ENCODE measurements at places on chromosomes 1 and 21.

DNA sequence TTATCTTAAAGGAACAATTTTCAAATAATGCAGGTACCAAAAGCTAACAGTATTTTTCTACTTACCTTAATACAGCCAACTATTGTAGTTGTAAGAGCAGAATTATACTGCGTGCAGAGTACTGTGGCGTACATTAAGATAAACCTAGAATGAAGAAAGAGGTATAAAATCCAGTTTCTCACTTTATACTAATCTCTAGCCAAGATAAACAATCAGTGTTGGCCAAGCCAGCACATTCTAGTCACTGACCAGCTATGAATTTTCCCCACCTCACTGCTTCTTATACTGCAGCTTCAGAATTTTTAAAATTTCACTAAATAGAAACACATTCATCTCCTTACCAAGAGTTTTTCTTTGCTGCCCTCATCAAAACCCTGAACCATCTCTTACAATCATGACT lies 33.6 kb downstream of the SLC35D1 start:
- no peak for DNase-seq

DNA sequence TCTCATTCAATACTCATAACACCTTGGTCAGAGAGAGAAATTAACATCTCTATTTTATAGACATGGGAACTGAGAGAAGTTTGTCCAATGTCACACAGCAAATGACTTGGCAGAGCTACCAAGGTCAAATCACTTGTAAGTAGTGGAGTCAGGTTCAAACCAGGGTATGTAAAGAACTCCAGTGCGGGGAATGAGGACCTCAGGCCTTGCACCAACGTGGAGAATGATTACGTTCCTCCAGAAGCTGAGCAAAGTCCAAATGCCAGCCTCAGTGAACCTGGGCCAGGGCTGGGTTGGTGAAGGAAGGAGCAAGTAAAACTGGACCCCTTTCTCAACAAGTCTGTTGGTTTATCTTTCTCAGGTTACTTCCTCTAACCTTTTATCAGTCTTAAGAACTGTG lies 1.8 kb upstream of the CSF1 start:
- DNase-seq: no peak

GRCh38 chr1:37259019-37259418 lies 215.4 kb upstream of the ZC3H12A start:
- no peak for DNase-seq

DNA sequence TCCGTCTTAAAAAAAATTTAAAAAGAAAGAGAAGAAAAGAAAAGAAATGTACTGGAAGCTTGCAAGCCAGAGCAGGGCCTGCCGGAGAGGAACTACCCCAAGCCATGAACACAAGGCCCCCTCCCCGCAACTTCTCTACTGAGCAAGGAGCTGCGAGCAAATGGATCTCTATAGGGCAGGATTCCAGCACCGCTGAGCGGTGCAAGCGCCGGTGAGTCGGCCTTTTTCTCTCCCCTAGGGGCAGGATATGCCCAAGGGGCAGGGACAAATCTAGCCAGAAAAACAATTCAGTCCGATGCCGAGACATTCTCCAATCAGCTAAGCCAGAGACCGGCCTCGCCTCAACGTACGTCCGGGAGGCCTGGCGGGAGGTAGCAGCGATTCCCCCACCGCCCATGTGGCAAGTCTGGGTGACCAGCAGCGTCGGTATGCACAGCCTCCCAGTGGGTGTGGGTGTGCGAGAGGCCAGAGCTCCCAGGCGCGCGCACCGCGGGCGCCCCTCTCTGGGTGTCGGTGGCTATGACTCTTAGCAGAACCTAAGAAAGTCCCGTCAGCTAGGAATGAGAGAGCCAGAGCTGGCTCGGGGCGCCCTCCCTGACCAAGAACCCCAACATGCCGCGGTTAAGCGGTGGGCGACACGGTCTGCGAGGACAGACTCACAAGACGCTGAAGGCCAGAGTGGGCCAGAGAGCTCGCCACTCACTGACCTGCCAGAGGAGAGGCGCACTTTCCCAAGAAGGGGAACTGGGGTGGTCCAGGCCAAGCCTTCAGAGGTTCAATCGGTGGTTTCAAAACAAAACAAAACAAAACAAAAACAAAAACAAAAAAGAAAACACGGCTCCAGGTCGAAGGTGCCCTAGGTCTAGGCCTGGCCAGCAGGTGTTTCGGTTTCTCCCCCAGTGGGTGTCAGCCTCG lies 1.9 kb downstream of the CSMD2 start:
- no peak for DNase-seq

DNA sequence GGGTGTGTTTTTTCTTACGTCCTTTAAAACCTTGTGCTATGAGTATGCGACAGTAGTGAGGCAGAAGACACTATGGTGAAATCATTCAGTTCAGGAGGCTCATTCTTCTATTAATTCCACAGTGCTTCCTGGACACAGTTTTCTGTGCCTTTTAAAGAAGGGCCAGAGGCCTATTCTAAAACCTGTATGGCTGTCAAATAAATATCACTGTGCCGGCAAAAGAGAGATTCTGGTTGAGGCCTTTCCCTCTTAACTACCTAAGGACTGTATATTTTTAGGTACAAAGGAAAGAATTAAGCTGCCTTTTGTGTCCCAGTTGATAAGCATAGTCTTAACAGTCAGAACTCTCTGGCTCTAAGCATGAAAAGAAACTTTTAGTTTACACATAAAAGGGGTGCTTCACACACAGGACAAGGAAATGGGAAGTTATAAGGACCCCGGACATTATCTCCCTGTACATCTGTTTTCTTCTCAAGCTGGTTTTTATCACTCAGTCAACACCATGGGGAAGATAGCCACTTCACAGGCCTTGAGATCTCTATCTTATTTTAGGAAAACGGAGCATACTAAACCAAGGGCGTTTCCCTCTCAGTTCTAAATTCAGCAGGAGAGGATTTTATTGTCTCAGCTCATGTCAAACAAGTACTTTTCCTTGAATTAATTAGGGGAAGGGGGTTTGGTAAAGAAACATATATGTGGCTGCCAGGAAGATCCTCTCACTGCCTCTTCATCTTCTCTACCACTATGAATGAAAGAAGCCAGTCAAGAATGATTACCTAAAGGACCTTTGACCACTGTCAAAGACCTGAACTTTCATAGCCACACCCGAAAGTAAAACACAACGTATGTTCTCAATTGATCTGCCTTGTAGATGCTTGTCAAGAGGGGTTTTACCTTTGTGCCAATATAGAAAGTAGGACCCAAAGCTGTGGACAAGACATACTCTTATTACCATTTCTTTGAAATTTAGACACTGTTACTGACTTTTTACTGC lies 71.4 kb upstream of the HSPA13 start:
- no peak for DNase-seq

- no peak for DNase-seq
Observed at GRCh38 chr1:53370369-53370961, 42.6 kb upstream of the LRP8 start.

DNA sequence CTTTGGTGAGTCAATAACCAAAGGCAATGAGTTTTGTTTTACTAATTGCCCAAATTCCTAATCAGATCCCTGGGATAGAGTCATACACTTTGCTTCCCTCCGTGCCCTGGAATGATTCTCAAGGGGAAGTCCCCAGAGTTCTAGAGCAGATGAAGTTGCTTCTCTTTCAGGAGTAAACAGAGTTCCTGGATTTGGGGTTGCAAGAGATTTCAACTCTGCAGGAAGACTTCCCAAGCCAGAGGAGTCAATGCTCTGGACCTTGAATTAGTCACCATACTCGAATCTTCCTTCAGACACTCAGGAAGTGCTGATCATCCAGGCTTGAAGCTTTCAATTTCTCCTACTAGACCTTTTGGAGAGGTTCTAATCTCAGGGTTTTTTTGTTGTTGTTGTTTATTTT lies 39.6 kb downstream of the FCER1A start:
- DNase-seq: no peak

DNA sequence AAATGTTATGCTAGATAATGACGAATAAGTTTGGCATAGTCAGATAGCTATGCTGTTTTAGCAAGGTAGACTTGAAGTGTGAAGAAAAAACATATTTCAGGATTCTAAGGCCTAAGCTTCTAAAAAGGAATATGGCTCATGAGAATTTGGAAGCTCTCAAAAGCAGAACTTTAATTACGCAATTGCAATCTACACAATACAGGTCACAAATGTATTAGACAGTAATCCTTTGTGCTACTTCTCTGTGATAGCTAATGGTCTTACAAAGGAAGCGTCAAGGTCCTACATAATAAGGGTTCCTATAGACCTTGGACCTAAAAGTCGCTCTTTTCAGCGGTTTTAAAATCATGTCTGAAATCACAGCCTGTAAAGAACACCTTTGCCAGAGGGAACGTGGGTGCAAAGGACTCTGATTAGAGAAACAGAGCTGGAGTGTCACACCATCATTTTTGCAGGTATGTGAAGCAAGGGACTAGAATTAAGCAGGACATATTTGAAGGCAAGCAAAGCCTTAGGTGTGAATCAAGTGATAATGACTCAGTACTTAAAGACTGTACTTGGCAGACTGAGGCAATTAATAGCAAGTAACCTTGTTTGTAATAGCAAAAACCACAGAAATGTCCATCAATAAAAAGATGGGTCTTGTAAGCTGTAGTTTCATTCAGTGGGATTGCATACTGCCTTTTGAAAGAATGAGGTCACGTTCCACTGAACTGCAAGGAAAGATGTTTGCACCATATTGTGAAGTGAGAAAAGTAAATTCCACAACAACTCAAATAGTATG lies 420.2 kb downstream of the KCTD3 start:
- DNase-seq: no peak

DNA sequence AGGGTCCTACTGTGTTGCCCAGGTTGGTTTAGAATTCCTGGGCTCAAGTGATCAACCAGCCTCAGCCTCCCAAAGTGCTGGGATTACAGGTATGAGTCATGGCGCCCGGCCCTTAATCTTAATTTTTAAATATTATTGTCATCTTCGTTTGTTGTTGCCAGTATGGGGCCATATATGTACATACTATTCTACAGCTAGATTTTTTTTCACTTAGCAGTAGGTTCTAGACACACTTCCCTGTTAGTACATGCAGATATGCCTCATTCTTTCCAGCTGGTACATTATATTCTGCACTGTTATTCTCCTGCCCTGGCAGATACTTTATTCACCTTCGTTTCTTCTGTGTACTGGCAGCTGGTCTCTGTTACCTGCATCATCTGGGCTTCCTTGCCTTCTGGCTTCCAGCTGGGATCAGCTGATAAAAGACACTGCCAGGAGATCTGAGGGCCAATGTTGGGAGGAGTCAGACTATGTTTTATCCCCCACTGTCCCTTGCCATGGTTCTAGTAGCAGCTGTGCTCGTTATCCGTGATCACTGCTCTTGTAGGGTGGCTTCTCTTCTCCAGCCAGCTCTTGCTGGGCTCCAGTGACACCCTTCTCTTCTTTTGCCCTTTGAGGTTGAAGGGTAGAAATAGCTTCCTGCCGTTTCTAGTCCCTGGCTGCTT lies 24.7 kb downstream of the ST3GAL3 start:
- no peak for DNase-seq

- no peak for DNase-seq
Observed at GRCh38 chr1:58446368-58446767, 100.2 kb downstream of the OMA1 start.

- DNase-seq: no peak
Observed at GRCh38 chr1:75742047-75742625, 17.6 kb downstream of the ACADM start.

DNA sequence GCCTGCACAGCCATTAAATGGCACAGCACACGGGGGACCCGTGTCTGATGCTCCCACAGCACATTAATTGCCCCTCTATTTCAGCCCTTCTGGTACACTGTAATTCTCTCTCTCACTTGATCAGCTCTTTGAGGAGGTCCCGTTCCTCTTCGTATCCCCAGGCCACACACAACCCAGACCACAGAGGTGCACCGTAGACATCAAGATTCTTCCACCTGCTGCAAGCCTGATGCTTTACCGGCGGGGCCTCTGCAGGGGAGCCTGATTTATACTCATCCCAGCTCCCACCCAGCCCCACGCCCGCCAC lies 759 bp downstream of the SMYD3 start:
- DNase-seq: no peak

DNA sequence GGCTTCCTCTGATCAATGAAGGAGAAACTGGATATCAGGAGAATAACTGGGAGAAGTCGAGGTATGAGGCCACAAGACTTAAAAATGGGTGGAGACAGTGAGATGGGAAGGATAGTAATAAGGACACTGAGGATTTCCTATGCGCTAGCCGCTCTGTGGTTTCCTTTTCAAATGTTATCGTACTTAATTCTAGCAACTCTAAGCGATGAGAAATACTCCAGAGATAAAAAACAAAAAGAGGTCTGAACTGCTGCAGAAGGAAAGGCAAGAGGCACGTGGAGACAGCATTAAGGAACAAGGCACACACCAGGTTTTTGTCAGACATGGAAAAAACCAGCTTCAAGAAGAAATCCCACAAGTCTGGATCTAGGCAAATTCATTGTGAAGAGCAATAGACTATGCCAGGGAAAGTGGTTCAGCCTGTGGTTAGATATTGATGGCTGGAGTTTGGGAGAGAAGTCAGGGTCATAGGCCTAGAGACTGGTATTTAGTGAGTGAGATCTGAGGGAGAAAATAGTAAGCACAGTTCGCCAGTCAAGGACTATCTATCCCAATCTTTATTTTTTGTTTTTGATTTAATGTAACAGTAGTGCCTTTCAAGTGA lies 5.3 kb downstream of the CLCA2 start:
- DNase-seq: no peak

- no peak for DNase-seq
Observed at GRCh38 chr1:2784854-2785630, 16.5 kb downstream of the TTC34 start.

- DNase-seq: no peak
Observed at GRCh38 chr1:154943649-154944400, 7.3 kb upstream of the PMVK start.

DNA sequence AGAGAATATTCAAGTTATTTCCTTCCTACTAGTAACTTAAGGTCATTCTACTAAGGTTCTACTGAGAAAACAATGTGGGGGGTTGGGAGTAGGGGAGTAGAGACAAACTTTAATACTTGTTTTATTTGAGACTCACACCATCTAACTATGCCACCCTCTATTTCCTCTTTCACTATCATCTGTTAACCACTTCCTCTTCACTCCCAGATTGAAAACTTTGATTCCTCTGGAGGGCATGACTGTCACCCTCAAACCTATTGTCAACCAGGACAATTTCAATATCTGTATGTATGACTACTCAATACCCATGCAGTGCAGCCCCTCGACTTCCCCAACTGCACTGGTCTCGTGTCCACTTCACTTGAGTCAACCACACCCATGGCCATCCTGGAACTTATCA lies 165.6 kb upstream of the POGK start:
- DNase-seq: no peak

- DNase-seq: no peak
Observed at GRCh38 chr1:87958716-87959115, 630.0 kb downstream of the LMO4 start.

GRCh38 chr21:37071561-37072273 lies 1.2 kb downstream of the PIGP start:
- DNase-seq: no peak

GRCh38 chr1:224621813-224622682 lies 5.9 kb downstream of the CNIH3 start:
- DNase-seq: no peak

All from activated naive CD4-positive, alpha-beta T cell (primary cell).